ENCODE measurements at places on chromosomes 2 and 18.
A peak's percentile ranks its signal among the peaks of the same experiment; 100 is the strongest.

DNA sequence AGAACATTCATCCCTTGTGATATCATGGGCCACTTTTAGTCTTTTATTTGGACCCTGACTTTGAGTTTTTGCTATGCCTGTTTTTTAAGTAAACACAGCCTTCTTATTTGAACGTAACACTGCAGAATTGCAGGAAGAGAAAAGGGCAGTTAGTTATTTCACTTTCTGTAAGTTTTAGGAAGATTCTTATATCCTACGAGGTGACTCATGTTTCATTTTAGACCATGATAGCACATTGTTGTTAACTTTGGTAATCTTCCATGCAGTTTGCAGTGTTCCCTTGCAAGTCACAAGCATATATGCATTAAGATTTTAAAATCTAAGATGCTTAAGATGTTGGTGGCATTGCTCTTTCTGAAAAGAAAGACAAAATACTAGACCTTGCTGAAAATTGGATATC, 128.6 kb upstream of the EPC2 start:
- no peak for DNase-seq

GRCh38 chr2:38750011-38750890, 910 bp downstream of the SRSF7 start:
- DNase-seq = peak; percentile 53

- peak; percentile 69 for DNase-seq
These were observed 11.6 kb upstream of the EIF2AK2 start for GRCh38 chr2:37168217-37168981.

DNA sequence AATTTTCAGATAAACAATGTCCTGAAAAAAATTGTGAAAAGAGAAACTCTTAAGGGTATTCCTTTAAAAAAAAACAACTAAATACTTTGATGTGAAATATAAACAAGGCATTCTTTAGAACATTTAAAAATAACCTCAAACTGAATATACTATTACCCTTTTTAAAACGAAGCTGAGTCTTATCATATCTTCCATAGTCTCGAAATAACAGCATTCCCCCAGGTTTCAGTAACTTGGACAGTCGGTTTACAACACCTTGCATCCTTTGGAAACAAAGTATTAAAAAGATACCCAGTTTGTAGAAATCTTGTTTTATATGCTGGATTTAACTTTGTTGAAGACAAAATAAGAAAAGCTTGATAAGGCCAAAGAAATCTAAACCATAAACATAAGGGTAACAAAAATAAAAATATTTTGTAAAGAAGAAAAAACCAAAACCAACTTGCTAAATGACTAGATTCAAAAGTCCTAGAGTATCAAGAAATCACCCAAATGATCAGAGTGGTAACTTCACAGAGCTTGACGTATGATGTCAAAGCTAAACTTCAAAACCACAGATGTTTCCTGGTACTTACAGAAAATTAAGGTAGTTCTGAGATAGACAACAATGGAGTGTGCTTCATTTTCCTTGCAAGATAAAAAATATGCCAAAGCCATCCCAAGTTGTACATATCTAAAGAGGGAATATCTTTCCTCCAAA, 107.8 kb downstream of the METTL8 start:
- DNase-seq = no peak

GRCh38 chr18:50051288-50051687, 143.7 kb downstream of the MYO5B start:
- peak; percentile 29 for DNase-seq

- no peak for DNase-seq
These were observed 793.9 kb downstream of the SUCLG1 start for GRCh38 chr2:83665154-83665553.

DNA sequence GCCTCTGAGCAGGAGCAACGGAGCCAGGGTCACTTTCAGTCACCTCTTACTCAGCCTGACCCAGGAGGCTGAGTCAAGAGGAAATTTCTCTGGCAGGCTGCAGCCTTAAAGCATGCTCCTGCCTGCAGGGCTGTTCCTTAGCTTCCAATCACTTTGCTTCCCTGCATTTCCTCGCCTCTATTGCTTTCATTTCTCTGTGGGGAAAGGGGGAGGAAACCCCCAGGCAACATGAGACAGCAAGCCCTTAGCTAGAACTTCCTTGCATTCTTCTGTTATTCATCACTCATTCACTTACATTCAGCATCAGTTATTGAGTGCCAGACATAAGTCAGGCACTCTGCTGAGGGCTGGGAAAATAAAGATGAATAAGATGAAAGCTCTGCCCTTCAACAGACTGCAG, 13.0 kb downstream of the XDH start:
- no peak for DNase-seq

DNA sequence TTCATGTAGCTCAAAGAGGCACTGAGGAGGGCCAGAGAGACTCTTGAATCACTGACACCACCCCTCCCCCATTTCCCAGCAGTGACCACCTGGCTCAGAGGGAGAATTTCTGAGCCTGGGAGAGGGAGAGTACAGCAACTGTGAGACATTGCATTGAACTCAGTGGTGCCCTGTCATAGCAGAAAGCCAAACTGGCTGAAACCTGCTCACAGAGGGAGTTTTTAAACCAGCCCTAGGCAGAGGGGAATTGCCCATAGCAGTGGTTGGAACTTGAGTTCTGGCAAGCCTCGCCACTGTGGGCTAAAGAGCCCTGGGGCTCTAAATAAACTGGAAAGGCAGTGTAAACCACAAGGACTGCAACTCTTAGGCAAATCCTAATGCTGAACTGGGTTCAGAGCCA, 243.1 kb downstream of the ADCYAP1 start:
- DNase-seq = peak; percentile 2

GRCh38 chr2:171266102-171266501, 105.4 kb upstream of the TLK1 start:
- no peak for DNase-seq

GRCh38 chr18:7177116-7177744, 53.7 kb upstream of the LRRC30 start:
- DNase-seq = peak; percentile 86

DNA sequence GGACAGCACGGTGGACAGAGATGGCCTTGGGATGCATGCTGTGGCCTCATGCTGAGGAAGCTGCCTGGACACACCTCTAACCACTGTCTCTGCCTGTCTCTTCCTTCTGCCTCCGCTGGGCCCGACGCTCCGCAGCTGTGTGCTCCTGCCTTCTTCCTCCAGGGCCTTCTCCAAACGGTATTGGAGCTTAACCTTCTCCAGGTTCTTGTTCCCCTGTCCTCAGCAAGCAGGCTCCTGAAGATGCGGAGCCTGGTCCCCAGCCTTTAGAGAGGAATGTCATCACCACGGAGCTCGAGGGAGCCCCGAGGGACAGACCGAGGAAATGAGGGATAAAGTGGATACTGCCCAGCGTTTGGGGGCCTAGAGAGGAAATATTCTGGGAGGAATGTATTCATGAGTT, 155.1 kb downstream of the DYSF start:
- DNase-seq = no peak

- peak; percentile 80 for DNase-seq
These were observed 365.5 kb downstream of the FIGN start for GRCh38 chr2:163370169-163370886.

DNA sequence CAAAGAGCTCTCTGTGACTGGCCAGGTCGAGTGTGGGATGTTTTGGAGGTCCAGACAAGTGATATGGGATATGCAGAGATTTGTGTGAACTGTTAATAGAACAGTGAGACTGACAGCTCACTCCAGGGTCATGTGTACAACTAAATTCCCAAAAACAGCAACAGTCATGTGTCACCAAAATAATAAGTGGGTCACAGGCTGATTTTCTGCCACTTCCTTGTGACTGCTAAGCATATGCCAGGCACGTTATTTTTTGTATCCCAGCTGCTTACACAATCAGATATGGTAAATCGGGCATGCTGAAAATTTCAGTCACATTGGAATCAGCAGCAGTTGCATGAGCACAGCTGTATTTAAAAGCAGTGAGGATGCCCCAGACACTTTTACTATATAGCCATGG, 198.7 kb downstream of the PTGR3 start:
- no peak for DNase-seq

DNA sequence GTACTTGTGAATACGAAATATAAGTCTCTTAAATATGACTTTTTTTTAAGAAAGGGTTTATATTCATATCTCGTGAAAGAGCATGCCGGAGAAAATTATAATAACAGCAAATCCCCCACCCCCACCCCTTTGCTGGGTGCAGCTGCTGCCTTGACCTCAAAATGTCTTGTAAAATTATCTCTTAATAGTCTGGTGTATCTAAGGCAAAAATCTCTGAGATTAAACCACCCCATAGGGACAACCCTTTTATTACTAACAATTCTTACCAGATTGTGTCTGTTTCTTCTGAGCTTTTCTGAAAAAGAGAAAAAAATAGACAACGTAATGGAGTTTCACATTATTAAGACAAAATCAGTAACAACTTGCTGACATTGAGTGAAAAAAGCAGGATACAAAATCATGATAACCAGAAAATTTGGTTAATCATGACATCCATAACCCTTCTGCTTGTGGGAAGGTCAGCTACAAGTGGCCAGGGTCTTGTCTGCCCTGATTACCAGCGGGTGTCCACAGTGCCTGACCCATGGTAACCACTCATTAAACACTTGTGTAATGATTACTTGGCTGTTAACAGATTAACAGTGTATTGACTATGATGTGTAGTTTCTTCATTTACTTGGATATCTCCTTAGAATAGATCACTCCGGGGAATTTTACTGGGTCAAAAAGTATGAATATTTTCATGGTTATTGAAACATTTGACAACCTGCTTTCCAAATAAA, 1.5 kb downstream of the STRADB start:
- DNase-seq = peak; percentile 67

DNA sequence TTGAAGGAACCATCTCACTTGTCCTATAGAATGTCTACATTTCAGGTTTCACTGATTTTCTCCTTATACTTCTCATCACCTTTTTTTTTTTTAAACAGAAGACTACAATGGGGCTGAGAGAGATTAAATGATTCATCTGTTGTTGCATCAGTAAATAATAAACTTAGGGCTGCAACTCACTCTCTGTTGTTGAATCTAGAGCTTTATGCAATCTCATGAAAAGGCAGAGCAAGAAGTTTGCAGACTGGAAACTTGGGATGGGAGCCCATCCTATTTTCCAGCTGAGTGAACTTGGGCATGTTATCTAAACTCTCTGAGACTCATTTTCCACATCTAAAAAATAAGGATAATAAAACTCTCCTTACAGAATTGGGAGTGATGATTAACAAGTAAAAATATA, 58.4 kb downstream of the PDE1A start:
- DNase-seq = no peak

GRCh38 chr2:109545828-109546713, 67.7 kb downstream of the SEPTIN10 start:
- peak; percentile 73 for DNase-seq

DNA sequence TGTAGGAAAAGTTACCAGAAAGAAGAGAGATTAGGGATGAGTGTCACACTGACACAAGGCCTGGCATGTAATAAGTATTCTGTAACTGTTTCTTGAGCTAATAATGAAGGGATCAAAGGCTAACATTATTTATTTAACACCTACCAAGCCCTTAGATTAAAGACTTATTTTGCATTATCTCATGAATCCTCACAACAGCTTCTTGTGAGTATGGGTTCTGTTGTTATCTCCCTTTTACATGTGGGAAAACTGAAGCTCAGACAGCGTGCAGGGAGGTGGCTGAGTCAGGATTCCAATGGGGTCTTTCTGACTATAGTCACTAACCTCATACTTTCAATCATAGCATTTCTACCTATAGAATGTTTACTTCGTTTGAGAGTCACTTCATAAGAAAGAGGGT, 79.0 kb upstream of the PROKR1 start:
- DNase-seq = peak; percentile 17

- peak; percentile 62 for DNase-seq
These were observed 313.8 kb downstream of the PDE11A start for GRCh38 chr2:177758591-177759371.
